ENCODE measurements at places on chromosomes 11 and 22.

- DNase-seq = no peak
Observed at GRCh38 chr11:47843361-47844055, 4.6 kb downstream of the NUP160 start.

DNA sequence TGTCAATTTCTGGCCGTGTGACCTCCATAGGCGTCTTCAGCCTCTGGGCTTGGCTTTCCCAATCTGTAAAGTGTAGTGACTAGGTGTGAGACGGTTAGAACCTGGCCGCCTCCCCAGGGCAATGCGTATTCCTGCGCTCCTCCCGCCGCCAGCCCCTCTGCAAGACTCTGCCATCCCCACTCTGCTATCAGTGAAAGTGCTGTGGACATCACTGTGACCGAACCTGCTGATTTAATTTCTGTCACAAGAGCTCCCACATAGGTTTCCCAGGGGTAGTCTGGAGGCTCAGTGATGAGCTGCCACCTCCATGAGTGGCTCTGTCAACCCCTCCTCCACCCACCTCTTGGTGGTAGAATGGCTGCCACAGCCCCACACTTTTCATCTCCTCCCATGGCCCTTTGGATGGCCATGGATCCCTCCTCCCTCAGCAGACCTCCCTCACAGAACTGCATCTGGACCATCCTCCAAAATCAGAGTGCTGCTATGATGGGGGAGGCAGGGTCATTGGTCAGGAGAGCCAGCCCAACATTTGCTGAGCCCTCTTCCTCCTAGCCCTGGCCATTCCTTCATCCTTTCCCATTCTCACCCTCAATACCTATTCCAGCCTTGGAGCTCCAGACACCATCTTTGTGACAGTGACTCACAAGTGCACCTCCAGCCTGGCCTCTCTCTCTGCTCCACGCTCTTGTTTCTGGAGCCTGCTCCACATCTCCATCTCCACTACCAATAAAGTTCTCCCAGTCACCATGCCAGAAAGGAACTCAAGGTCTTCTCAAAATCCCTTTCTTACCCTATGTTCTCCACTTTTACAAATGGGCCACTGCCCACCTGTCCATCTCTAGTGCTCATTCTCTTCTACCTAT is 1.5 kb upstream of the GSC2 start:
- DNase-seq = no peak

DNA sequence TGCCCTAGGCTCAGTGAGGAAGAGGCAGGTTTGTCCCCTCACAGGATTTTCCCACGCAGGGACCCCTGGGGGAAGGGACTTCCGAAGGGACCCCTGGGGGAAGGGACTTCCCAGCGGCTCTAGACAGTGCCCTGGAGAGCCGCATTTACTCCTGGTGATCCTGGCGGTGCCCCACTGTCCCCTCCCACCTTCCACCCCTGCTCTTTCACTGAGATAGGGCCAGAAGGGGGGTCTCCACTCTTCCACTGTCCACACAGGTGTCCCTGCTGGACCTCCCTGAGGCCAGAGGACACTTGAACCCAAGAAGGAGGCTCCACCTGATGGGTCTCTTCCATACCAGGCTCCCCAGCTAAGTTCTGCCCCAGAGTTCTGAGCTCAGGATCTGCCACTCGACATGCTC is 1333.9 kb downstream of the BRD1 start:
- DNase-seq = no peak

DNA sequence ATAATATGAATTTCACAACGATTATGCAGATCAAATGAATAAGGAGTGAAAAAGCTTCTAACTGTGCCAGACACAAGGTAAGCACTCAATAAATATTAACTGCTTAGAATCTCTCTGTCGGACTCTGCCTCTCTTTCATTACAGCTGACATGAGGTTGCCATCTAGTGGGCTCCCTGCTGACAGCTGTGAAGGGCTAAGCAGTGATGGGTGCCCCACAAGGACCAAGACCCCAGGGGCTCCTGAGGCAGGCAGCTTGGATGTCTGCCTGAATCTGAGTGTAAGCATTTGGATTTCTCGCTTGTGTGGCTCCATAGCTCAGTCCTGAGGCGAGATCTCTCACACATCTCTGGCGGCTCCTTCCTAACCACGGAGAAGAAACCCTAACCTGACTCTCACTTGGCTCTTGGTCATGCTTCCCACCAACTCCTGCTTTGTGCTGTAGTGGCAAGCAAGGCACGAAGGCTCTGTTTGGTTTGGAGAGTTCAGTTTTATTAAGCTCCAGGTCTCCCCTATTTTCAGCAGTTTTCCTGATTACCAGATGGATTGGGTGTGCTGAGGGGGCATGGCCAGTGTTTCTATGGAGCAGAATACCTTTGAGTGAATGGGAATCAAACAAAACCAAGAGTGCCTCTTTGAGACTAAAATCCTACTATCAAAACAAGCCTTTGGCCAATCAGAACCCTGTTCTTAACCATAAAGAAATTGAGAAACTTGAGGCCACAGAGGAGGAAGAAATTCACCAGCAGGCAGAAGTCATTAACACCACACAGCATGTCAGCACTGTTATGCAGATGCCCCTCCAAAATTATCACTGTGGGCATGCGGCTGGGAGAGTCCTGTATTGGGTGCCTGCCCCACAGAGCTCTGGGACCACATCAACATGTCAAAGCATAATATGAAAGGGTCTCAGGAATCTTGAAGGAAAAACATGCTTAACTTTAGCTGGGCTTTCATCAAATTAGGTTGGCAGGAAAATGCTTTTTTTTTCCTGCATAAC is 152.8 kb upstream of the NTM start:
- no peak for DNase-seq

DNA sequence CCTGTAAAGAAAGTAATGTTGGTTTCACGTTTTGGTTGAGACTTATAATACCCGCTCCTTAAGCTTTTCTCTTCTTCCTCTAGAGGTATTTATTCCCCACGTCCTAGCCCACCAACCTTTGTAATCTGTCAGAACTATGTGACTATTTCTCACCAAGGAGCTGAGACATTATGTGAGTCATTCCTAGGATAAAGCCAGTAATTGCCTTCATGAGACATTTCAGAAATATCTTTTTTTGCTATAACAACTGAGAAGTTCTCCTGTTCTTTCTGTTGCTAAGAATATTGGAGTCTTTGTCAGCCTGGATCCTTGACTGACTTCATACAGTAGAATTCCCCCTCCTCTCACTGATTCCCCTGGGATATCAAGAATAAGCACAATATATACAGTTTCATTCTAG is 1497.0 kb upstream of the TENM4 start:
- no peak for DNase-seq

- DNase-seq = no peak
Observed at GRCh38 chr11:29527391-29527936, 489.4 kb downstream of the KCNA4 start.

DNA sequence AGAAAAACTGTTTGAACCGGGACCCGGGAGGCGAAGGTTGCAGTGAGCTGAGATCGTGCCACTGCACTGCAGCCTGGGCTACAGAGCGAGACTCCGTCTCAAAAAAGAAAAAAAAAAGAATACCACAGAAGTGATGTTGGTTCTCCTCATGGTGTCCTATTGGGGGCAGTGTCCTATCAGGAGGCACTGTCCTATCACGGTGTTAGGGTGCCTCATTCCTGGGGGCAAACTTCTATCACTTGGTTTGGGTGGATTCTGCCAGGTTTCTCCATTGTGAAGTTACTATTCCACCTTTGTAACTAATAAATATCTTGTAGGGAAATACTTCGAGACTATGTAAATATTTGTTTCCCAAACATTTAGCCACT is 19.6 kb downstream of the PRR14L start:
- DNase-seq = no peak

DNA sequence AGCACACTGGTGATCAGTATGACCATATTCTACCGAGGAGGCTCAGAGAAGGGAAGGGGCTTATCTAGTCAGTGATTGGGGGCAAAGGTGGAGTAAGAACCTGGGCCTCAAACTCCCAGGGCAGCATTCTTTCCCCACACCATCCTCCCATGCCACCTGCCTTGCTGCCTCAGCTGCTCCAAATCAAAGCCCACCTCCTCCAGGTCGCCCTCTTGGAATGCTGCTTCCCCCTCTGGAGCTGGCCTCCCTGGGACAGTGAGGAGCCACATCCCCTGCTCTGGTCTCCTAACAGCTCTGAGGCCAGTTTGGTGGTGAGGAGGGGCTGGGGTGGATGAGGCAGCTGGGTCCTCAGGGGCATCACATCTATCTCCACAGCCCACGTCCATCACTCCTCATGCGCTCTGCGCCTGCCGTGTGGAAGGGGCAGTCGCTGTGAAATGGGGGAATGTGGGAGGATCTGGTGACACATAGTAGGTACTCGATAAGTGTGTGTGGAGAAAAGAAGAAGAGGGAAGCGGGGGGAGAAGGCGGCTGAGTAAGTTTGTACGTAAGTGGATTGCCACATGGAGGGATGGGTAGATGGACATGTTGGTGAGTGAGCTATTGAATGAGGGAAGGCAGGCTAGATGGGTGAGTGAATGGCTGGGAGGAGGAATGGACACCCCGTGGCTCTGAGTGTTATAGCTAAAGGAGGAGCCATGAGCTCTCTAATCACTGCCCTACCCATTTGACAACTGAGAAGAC is 16.1 kb upstream of the ARHGEF17 start:
- no peak for DNase-seq

GRCh38 chr11:2700415-2701211 is 819 bp upstream of the KCNQ1OT1 start:
- DNase-seq = no peak

DNA sequence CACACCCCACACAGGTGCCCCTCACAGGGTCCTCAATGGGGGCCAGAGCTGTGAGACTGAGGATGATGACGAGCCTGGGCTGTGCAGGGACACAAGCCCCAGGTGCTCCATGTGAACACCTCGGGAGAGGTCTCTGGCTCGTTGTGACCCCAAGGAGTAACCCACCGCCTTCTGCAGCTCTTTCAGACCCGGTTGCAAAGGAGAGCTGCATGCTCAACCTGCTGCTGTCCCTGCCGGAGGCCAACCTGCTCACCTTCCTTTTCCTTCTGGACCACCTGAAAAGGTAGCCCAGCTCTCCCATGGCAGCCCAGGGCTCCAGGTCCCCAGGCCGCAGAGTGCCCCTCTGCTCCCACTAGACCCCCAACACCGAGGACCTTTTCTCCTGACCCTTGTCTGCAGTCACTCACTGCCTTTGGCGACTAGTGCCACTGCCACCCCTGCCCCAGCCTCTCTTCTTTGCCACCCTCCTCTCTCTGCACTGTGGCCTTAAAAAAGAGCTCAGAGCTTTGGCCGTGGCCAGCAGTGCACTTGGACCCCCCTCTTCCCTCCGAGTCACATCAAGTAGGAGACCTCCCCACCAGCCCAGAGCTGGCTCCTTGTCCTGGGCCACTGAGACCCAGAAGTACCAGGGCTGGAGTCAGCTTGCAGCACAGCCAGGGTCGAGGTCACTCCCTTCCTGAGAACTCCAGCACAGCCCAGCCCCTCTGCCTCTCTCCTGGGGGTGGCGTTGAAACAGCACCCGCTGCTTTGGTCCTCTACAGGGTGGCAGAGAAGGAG is 133.7 kb downstream of the BCR start:
- DNase-seq = no peak

GRCh38 chr11:65650547-65651338 is 12.0 kb downstream of the RELA start:
- DNase-seq = no peak

- DNase-seq = no peak
Observed at GRCh38 chr11:61776561-61777075, 15.8 kb downstream of the TMEM258 start.

- DNase-seq = no peak
Observed at GRCh38 chr11:135004495-135004894, 592.5 kb upstream of the B3GAT1 start.

- DNase-seq = no peak
Observed at GRCh38 chr11:12316432-12316831, 60.9 kb upstream of the PARVA start.

GRCh38 chr22:22955866-22956535 is 68.4 kb downstream of the IGLL5 start:
- DNase-seq = peak; percentile 27

All from thoracic aorta (tissue), 2 donors.